Stimulated activated CD4-positive, alpha-beta T cell treated with anti-CD3 and anti-CD28 coated beads, Interleukin-4, amount 100 ng/mL, for 1 hour (primary cell): ENCODE measurements at places on chromosomes 2 and 18.
A peak's percentile ranks its signal among the peaks of the same experiment; 100 is the strongest.

- DNase-seq, result no peak
Observed at GRCh38 chr2:24892928-24893327, 27.1 kb downstream of the ADCY3 start.

DNA sequence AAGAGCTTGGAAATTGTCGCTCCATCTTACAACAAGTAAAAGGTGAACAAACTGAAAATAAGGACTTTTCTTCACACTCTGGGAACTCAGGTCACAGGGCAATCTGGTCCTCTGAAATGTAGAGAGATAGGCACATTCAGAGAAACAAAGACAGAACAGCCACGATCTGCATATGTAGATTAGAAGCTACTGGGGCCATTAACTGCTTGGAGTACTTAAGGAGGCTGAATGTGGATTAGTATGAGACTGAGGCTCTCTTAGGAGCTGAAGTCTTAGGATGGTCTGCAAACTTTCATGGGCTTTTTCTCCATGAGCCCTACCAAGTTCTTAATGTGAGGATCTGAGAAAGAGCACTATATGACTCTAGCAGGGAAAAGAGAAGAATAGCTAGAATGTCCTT is 265.3 kb upstream of the NXPH2 start:
- DNase-seq, result no peak

DNA sequence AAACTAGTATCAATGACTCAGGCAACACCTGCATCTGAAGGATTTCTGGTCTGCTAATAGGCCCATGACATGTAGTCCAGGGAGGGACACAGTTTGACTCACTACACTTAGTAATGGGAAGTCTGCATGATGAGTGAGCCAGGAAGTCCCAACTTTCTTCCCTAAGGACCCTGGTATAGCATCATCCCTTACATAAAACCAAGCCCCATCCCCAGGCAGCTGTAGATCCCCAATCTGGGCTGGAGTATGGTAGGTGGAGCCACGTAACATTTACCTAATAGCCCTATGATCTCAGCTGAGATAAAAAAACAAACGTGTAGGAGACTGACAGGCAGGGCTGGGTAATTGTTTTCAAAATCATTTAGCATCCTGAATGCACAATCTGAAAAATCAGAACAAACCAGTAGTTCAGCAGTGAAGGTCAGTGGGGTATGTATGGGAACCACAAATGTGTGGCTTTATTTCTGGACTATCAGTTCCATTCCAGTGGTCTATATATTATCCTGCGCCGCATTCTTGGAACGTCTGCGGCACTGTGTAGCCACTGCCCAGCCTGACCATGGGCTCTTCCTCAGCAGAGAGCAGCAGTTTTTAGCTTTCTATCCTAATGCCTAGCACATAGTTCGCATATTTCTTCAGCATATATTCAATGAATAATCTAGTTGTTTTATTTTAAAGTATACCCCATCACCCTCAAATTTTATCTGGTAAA is 33.5 kb downstream of the EPB41L3 start:
- DNase-seq, result no peak

DNA sequence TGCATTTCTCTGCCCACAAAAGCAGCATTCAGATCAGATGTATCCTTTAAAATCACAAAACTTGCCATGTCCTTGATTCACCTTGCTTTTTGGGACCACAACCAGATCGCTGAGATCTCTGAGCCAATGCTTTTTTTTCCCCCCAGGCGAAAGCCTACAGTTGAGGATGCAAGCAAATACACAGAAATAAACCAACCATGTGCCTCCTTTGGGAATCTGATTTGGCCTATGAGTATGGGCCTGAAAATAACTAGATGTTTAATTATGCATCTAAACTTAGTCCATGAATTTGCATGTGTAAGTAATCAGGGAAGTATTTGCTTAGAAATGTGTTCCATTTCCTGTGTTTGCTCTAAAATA is 49.7 kb upstream of the CDC42EP3 start:
- no peak for DNase-seq

- no peak for DNase-seq
Observed at GRCh38 chr2:151103551-151103950, 158.1 kb downstream of the RBM43 start.

DNA sequence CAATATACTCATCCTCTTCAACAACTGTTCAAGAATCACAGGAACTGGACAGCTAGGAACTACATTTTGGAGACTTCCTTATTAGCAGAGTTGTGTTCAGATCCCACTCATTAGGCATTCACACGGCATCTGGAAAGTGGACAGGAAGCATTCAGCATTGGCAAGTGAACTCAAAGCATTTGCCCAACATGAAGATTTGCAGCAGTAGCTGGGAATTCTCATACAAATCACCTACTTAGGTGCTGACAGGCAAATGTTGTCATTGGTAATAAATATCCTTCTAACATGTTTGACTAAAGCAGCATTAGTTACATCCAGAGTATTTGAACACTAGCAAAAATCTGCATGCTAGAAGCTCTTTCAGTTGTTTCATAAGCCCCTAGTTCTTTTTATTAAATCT is 350.8 kb downstream of the PTH2R start:
- no peak for DNase-seq

- DNase-seq, result no peak
Observed at GRCh38 chr18:68839701-68840100, 41.8 kb downstream of the CCDC102B start.

- no peak for DNase-seq
Observed at GRCh38 chr2:238996331-238997136, 148.6 kb downstream of the TWIST2 start.

GRCh38 chr2:64939332-64939917 is 49.8 kb upstream of the SLC1A4 start:
- no peak for DNase-seq

DNA sequence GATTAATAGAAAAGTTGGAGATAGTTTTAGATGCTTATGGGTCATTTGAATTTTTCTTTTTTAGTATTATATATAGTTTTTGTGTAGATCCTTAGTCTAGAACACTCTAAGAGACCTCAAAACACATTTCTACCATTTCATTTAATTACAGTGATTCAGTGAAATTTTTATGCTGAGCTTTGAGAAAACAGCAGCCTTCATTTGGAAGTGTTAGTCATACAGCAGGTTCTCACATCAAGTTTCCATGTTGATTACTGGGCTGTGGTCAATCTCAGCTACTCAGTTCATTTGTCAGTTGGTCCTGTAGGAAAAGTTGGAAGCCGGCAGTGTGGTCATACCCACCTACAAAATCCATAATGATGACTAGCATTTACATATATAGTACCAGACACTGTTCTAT is 37.9 kb downstream of the MAP3K19 start:
- DNase-seq, result no peak

DNA sequence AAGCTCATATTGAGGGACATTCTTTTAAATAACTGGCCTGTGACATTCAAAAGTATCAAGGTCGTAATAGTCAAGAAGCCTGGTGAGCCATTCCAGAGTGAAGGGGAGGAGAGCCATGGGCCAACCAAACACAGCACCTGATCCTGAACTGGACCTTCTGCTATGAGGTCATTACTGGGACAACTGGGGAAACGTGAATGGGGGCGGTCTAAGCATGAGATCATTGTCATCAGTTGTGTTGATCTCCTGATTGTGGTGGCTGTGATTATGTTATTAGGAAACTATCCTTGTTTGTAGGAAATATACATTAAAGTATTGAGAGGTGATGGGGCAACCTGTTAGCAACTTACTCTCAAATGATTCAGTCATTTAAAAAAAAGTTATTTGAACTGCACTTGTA is 79.3 kb downstream of the FBXO15 start:
- no peak for DNase-seq

DNA sequence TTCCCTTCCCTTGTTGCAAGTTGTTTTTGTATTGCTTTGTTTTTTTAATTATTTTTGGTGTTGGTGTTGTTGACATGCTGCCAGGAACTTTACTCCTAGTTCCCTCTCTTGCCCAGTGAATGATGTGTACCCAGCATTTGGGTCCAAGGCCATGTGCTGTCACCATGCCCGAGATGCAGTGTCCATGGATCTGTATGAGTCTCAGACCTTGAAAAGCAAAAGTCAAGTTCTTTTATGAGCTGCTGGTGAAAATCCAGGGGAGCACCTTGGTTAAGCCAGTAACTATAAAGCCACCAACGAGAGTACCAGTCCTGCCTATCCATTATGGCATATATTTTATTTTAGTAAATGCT is 236.4 kb downstream of the BCL11A start:
- DNase-seq, result no peak

- DNase-seq, result no peak
Observed at GRCh38 chr18:11671156-11671555, 17.9 kb upstream of the GNAL start.

GRCh38 chr2:71082402-71083252 is 14.2 kb downstream of the NAGK start:
- peak; percentile 42 for DNase-seq

DNA sequence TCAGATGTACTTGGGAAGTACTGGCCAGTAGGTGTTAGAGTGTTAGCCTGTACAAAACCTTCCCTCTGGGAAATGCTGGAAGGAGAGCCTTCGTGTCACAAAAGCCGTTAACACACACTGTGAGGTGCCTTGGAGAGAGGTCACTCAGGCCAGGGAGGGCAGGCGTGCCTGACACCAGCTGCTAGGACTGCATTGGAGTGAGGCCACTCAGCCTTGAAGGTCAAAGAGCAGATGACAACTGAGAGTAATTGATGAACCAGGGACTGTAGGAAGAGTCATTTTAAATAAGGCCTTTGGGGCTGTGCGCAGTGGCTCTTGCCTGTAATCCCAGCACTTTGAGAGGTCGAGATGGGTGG is 45.4 kb downstream of the ASAP2 start:
- no peak for DNase-seq

- no peak for DNase-seq
Observed at GRCh38 chr2:120867290-120868241, 131.9 kb downstream of the GLI2 start.

DNA sequence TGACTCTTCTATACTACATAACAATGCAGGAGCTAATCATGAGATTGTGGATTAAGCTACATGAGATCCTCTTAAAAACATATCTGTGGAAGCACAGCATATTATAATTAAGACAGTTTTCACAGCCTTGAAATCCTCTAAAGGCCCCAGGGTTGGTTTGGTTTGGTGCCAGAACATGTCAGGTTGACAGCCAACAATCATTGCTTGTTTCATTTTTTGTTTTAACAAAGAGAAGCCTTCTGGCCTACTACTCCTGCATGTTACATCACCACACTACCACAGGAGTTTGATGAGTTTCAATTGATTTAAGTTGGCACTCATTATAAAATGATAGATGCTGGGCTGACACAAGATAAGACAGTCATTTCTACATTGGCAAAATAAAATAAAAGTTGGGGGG is 255.9 kb upstream of the ERBB4 start:
- no peak for DNase-seq

DNA sequence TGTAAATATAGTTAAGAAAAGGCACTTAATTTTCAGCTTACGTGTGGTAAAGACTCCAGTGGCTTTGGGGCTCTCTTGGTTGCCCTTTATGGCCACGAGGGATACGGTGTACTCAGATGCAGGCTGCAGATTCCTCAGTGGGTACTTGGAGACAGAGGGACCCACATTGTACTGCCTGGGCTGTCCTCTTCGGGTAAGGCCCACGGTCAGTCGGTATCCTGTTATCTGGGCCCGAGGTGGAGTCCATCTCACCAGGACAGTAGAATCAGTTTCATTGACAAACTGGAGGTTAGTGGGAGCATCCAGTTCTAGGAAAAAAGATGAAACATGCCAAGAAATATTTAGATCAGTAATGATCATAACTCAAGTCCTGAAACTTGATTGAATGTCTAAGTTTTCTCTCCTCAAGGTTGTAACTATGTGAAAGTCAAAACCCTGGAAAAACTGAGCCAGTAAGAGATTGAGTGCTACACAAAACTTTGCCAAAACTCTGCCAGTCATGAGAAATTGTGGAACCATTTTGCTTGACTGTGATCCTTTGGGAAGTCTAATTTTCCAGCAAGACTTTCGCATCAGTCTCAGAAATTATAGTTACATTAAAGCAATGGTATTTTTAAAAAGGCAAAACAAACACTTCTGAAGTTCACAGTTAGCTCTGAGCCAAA is 31.4 kb downstream of the FN1 start:
- no peak for DNase-seq

GRCh38 chr18:59783138-59783537 is 85.9 kb upstream of the CCBE1 start:
- DNase-seq, result no peak

- no peak for DNase-seq
Observed at GRCh38 chr2:58101500-58101899, 54.9 kb downstream of the VRK2 start.

DNA sequence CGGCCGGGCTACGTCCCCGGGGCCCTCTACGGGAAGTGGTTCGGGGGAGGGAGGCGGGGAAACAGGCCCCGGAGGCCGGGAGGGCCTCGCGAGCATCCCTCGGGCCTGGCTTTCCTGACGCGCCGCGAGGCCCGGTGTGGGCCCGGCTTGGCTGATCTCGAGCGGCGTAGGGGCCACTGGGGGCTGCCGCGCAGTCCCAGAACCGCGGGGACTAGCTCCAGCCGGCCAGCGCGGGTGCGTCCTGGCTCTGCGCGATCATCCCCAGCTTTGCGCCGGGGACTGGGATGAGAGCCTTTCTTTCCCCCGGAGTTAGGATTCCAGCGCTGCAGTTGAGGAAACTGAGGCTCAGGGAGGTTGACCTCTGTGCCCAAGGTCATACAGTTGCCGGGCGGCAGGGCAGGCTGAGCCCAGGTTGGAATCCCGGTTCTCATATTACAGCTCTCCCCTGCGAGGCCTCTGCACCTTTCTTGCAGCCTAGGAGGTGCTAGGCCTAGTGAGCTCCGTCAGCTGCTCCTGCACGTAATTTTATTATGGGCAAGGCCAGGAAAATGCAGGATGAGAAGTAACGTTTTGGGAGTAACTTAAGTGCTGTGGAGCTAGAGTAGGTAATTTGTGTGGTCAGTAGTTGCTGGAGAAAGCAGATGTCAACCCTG is 501 bp downstream of the LPIN1 start:
- no peak for DNase-seq

DNA sequence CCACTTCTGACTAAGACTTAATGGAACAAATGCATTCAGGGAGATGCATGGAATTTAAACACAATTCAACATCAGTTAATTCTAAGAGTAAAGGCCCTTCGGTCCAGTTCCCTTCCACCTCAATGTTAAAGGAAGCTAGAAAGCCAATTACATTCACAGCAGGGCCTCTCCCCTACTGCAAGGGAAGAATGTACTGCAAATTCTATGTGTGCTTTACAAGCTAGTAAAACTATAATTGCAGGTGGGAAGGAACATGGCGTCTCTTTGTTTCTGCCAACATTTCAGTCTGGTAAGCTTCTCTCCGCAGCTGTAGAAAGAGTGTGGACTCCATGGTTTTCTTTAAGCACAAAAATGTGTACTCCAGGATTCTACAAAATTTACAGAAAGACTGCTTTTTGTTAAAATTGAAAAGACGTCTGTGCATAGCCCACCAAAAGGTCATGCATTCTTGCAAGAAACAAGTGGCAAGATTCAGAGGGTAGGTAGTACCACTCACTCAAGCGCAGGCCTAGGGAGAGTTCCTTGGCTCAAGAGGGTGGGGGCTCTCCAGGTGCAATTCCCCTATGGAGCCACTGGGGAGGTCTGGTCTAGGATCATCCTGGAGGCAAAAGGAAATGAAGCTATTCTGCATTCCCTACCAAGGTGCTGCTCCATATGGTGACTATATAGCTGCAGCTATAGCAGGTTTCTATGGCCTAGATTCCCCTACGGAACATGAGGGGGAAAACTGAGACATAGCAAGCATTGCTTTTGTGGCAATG is 127.0 kb upstream of the FZD5 start:
- no peak for DNase-seq
